Stimulated activated CD8-positive, alpha-beta memory T cell treated with anti-CD3 and anti-CD28 coated beads, Interleukin-15, amount 100 ng/mL, for 4 hours (primary cell): ENCODE measurements at places on chromosomes 5 and 9.

DNA sequence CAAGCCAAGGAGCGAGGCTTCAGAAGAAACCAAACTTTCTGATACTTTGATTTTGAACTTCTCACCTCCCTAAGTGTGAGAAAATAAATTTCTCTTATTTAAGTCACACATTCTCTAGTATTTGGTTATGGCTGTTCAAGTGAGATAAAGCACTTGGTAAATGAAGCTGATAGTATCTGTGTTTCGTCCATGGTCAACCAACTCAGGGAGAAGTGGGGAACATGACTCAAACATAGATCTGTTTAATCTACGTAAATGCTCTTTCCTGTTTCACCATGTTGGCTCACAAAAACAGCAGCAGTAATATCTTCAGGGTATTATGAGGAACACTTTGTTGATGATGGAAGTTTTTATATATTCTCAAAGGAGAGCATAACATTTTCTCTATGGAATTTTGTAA, 2167.2 kb upstream of the C9orf72 start:
- no peak for DNase-seq

DNA sequence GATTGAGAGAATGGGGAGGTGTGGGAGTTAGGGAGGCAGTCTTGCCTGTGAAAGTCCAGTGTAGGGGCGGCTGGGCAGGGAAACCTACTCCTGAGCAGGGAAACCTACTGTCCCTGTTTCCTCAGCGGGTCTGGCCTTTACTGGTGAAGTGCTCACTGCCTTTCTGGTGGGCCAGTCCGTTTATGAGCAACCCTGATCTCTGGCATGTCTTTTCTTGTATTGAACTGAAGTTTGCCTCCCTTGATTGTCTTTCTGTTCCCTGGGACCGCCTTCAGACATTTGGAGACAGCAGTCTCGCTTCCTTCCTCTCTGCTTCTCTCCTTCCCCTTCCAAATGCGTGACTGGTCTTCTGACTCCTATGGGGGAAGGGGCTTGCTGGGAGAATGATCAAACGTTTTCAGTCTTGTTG, 2.9 kb downstream of the SNX18 start:
- DNase-seq: no peak

- DNase-seq: no peak
Observed at GRCh38 chr9:130289711-130290241, 24.2 kb downstream of the HMCN2 start.

DNA sequence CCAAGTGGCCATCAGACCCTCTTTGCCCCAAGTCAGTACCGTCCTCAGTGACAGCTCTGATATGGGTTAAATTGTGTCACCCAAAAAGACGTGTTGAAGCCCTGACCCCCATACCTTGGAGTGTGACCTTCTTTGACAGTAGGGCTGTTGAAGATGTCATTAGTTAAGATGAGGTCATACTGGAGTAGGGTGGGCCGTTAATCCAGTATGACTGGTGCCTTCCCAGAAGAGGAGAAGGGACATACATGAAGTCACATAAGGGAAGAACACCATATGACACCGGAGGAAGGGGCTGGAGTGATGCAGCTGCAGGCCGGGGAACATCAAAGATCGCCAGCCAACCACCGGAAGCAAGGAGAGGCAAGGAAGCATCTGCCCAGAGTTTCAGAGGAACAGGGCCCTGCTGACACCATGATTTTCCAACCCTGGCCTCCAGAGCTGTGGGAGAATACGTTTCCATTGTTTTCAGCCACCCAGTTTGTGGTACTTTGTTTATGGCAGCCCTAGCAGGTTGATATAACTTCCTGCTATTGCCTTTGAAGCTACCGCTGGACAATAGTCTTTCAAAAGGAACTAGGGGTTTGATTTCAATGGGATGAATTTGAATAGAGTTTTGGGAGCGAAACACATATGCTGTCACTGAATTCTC, 36.4 kb upstream of the CPEB4 start:
- DNase-seq: no peak

DNA sequence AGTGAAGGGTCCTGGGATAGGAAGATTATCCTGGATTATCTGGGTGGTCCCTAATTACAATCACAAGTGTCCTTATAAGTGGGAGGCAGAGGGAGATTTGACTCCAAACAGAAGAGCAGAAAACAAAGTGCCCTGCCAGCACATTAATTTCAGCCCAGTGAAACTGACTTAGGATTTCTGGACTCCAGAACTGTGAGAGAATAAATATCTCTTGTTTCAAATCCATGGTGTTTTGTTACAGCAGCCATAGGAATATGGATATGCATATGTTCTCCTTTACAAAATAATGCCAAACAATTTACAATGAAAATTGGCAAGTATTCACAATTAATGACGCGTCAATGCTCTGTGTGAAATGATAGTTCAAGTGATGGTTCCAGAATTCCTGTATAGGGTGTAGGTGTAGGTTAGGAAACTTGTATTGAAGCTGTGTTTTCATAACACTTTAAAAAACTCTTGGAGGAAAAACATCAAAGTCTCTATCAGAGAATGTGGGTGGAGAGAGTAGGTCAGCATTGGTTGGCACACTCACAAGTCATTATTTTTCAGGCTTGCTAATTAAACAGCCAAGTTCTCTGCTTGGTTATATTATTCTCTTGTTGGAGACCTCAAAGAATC, 19.9 kb upstream of the PLPP1 start:
- no peak for DNase-seq

GRCh38 chr9:79877943-79878602, 306.3 kb downstream of the TLE4 start:
- no peak for DNase-seq

- DNase-seq: no peak
Observed at GRCh38 chr5:64019746-64020145, 57.5 kb upstream of the HTR1A start.

GRCh38 chr5:123809594-123810221, 297.7 kb downstream of the CSNK1G3 start:
- DNase-seq: no peak

GRCh38 chr9:21585756-21586752, 103.9 kb upstream of the IFNE start:
- DNase-seq: no peak

DNA sequence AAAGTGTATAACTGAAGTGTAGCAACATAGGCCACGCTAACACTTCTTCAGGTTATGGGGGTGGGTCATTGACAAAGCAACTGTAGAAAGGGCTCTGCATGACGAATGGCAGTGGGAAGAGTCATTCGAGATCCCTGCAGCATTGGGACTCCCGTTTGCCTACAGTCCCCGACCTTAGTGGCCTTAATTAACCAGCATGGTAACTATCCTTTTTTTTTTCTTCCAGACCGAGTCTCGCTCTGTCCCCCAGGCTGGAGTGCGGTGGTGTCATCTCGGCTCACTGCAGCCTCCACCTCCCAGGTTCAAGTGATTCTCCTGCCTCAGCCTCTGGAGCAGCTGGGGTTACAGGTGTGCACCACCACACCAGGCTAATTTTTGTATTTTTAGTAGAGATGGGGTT, 14.2 kb upstream of the CMBL start:
- no peak for DNase-seq

DNA sequence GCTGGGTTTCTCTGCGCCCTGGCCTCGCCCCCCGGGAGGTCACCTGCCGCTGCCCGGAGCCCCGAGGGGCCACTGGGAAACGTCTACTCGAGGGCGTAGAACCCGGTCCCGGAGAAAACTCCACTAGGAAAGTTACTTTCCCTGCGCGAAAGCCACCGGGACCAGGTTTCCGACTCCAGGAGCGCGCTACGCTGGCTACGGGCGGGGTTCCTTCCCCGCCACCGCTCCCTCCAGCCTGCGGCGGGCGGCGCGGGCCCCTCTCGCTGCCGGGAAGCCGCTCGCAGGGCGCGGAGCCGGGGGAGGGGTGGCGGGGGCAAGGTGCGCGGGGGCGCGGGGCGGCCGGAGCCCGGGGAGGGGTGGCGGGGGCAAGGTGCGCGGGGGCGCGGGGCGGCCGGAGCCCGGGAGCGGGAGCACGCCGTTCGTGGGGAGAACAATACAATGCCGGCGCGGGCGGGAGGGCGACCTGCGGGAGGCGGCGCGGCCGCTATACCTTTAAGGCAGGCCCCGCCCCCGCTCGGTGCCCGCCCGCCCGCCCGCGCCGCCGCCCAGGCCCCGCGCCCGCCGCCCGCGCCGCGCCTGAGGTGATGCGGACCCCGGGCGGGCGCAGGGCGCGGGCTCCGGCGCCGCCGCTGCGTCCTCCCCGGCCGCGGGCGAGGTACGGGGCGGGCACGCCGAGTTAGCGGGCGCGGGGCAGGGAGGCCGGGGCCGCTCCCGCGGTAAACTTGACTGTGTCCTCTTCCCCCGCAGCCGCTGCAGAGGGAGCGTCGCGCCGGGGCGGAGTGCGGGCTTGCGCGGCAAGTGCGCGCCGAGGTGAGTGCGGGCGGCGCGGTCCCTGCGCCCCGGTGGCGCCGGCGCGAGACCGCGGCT, 278.1 kb downstream of the AOPEP start:
- no peak for DNase-seq

- DNase-seq: no peak
Observed at GRCh38 chr9:137366891-137367381, 56.0 kb downstream of the EXD3 start.

- no peak for DNase-seq
Observed at GRCh38 chr9:4866239-4866969, 73.7 kb downstream of the RCL1 start.

GRCh38 chr9:9820436-9820835, 792.4 kb downstream of the PTPRD start:
- DNase-seq: no peak

DNA sequence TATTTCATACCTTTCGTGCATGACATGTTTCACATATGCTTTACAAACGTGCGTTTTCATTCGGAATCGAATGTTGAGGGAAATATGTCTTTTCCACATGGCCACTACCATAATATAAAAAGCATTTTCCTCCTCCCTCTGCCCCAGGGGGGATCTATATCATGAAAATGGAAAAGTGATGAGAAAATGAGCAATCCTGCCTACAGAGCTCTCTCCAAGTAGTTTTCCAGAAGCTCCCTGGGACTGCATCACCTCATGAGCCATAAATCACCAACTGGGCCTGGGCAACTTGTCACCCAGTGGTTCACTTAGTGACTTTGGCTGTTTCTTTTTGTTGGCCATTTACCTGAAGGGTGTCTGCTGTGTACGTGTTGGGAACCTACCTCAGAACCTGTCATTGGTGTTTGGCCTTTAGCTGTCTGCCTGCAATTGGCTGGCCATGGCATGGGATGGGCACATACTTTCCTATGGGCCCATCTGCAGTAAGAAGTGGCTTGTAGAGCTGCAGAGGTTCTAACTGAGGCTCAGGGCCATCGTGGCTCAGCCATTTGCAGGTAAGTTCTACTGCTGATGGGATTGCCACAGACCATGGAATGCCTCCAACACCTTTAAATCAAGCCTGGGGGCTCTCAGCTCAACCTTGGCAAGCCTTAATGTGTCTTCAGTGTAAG, 9.5 kb upstream of the TIFAB start:
- DNase-seq: no peak

DNA sequence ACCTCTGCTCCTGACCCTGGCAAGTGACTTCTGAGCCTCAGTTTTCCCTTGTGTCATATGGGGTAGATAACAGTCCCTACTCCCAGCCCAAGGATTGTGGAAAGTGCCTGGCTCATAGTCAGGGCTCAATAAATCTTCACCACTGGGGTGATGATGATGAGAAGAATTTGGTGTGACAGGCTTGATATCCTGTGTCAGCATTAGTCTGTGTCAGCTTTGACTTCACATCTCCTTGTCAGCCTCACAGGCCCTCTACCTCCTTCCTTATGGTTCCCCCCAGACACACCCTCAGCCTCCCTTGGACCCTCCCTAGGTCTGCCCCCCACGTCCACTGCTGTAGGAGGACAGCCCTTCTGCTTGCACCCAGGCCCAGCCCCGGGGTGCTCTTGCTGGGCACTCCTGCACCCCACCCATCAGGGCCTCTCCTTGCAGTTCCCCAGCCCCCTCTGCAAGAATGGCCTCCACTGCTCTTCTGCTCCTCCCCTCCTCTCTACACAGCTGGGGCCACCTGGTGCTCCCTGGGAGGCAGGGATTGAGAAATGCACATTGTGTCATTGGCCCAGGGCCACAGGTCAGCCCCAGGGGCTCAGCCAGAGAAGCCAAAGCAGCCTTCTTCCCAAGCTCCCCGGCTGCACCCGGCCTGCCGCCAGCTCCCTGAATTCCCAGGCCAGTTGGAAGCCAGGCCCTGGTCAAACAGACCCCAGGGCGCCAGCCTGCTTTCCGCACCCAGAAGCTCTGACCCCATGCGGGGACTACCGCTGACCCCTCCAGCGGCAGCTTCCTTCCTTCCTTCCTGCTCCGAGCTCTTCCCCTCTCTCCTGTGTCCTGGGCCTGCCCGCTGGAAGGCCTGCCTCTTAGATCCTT, 7.7 kb downstream of the FGFR4 start:
- DNase-seq: no peak
